ENCODE measurements at places on chromosomes 1 and 21. TPM values are rescaled to one million over a fixed set of nuclear protein-coding genes. Genes with fewer than 3 reads are reported as not detected.

DNA sequence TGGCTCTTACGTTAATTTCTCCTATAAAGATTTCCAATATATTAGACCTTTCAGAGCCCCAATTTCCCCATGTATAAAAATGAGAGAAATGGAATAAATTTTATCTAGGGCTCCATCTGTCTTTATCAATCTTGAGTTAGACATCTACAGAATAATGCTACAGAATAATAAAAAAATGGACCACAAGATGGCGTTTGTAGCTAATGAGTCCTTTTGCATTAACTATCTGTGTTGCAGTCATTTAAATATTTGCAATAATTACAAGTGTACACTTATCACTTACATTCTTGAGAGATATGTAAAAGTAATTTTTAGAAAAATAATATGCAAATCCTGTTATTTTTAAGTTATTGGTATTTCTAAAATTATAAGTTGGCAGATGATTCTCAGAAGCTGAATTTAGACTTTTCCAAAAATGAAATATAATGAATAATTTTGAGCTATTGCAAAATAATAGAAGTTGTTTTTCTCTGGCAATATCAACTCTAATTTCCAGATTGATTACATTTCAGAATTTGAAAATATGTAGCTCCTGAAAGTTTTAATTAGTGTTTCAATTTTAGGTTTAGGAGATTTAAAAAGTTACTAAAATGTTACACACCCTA, 87.7 kb downstream of the SNX7 start:
- no peak for DNase-seq

- no peak for DNase-seq
Observed at GRCh38 chr1:160114085-160114484, 1.5 kb upstream of the ATP1A2 start.

GRCh38 chr1:222995236-222995580, 147.8 kb downstream of the TLR5 start:
- no peak for DNase-seq

- no peak for DNase-seq
Observed at GRCh38 chr1:13873032-13873431, 173.0 kb downstream of the PRDM2 start.

Gene POTED
- not detected for total RNA-seq

Gene NTMT2
- 2.0 TPM for total RNA-seq

Gene C4BPA
- not detected for total RNA-seq

Measured in cardiac septum (tissue), 1 donor.